ENCODE measurements at places on chromosomes 7 and 10.
A peak's percentile ranks its signal among the peaks of the same experiment; 100 is the strongest.

GRCh38 chr7:107264723-107265122 lies 95.9 kb downstream of the HBP1 start:
- DNase-seq = no peak

DNA sequence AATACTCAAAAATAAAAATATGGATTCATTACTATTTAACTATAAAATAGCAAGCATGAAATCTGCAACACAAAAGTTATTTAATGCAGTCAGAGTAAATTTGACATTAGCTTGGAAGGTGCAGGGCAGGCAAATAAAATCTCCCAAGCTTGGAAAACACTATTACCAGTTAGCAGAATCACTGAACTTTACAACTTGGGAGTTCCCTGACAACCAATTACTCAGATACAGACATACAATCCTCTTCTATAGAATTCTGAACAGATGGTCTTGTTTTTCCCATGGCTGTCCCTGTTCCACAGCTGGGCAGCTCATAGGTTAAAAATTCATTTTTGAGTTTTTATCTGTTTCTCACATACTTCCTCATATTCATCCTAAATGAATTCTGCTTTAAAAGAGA lies 1002.6 kb downstream of the SORCS3 start:
- no peak for DNase-seq

DNA sequence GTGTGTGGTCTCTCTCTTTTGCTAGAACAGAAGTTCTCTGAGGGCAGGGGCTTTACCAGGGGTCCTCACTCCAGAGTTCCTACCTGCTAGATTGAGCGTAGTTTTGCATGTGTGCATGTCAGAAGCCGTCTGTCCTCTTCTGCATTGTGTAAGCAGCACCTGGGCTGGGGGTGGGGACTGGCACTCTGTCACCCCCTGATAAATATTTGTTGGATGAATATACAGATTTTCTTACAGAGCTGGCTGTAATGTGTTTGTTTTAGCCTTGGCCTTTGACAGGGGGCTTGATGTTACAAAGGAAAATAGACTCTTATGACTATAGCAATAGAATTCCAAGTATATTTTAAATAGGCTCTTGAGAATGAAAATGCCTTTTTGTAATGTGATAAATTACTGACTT lies 46.6 kb downstream of the WDR37 start:
- no peak for DNase-seq

DNA sequence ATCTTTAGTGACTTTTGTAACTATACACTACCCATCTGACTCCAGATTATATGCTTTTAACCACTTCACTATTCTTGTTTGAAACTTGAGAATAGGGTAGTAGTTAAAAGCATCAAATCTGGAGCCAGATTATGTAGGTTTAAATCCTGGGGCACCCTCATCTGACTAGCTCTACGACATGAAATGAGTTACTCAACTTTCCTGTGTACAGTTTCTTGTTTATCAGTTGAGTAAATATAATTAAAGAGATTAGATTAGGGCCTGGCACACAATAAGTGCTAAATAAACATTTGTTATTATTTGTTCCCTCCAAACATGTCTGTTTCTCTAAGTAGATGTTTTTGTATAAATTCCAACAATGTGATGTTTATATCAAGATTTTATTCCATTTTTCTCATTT lies 485.3 kb upstream of the LRRTM3 start:
- no peak for DNase-seq

GRCh38 chr7:156764016-156764669 lies 123.6 kb downstream of the RNF32 start:
- peak; percentile 35 for DNase-seq

- no peak for DNase-seq
Measured at GRCh38 chr10:35191523-35191922, 64.9 kb downstream of the CREM start.

DNA sequence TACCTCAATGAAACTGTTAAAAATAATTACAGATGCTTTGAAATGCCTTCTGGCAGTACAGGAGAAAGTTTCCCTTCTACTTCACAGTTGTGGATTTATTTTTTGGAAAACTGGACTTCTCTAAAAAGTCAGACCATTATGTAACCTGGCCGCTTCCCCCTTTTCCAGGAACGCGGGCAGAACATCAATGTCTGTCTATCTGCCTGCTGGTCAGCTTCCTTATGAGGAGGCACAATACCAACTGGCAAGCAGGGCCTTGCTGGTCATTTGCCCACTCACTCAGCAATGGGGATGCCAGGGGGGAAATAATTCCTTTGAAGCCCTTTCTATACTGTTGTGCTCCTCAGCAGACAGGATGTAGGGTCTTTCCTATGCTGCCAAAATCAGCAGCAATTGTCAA lies 22.5 kb upstream of the ADRB1 start:
- no peak for DNase-seq

- no peak for DNase-seq
Measured at GRCh38 chr7:132249256-132249971, 326.9 kb downstream of the PLXNA4 start.

DNA sequence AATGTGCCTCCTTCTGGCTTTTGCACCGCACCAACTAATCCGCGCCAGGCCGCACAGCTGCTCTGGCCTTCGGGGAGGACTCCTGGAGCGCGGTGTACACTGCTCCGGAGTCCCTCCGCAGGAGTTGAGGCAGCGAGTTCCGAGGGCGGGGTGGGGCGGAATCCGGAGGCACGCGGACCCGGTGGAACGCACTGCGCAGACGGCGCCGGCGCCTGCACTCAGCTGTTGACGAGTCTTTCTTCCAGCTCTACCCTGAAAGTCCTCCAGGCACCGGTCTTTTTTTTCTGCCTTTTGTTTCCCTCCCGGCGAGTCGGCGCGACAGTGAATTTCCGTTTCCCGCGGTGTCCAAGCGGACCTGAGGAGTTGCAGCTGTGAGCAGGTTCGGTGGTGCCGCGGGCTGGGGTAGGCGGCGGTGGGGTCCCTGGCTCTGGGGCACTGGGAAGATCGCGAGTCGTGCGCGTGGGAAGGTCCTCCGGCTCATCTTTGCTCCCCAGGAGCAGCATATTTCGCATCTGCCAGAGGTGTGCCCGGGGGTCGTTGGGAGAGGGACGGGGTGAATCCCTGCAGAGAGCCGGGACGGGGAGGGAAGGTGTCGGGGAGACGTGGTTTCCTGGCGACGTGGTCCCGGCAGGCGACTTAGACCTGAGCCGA lies 44.1 kb downstream of the SFTPD start:
- peak; percentile 74 for DNase-seq

- DNase-seq = no peak
Measured at GRCh38 chr7:32258265-32258664, 188.1 kb upstream of the PDE1C start.

DNA sequence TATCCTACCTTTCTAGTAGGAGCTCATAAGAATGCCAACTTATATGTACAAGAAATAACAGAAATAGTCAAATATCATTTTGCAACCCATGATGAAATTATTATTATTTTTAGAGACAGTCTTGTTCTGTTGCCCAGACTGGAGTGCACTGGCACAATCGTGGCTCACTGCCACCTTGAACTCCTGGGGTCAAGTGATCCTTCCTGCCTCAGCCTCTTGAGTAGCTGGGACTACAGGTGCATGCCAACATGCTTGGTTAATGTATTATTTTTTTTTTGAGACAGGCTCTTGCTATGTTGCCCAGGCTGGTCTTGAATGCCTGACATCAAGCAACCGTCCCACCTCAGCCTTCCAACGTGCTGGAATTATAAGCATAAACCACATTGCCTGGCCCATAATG lies 44.8 kb downstream of the TNPO3 start:
- no peak for DNase-seq

- DNase-seq = no peak
Measured at GRCh38 chr7:100485471-100485876, 1.7 kb downstream of the NYAP1 start.

GRCh38 chr10:103598654-103599115 lies 105.2 kb downstream of the NEURL1 start:
- peak; percentile 48 for DNase-seq

DNA sequence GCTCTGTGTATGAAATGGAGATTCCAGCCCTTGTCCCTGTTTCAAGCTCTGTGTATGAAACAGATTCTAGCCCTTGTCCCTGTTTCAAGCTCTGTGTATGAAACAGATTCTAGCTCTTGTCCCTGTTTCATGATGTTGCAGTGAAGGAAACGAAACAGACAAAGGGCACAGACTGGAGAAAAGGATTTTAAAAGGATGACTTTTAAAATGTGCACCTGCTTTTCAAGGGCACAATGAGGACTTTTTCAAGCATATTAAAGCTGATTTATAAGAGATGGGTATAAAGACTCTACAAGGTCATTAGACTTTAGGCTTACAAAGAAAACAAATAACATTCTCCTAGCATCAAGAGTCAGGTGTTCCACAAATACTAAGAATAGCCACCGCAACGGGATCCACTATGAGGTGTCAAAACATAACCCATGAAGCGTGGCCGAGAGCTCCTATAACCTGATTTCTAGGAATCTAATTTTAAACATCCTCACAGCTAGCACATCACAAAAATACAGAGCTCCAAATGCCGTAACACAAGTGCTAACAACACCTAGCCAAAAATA lies 29.0 kb downstream of the DIP2C start:
- DNase-seq = no peak

- no peak for DNase-seq
Measured at GRCh38 chr7:13826752-13827151, 162.7 kb downstream of the ETV1 start.

- no peak for DNase-seq
Measured at GRCh38 chr10:21634599-21635365, 100.8 kb downstream of the MLLT10 start.

GRCh38 chr10:7482992-7483391 lies 72.2 kb upstream of the SFMBT2 start:
- DNase-seq = no peak

- no peak for DNase-seq
Measured at GRCh38 chr7:2785071-2785500, 59.0 kb downstream of the GNA12 start.

- peak; percentile 55 for DNase-seq
Measured at GRCh38 chr10:50310560-50311174, 59.4 kb upstream of the ASAH2 start.

DNA sequence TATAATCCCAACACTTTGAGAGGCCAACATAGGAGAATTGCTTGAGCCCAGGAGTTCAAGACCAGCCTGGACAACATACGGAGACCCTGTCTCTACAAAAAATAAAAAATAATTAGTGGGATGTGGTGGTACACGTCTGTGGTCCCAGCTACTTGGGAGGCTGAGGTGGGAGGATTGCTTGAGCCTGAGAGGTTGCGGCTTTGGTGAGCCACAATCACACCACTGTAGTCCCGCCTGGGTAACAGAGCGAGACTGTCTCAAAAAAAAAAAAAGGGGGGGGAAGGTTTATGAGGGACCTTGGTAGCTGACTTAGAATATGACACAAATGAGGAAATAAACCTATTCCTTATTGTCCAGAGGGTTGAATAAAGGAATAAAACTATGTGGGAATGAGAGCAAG lies 30.8 kb downstream of the SCD start:
- no peak for DNase-seq

DNA sequence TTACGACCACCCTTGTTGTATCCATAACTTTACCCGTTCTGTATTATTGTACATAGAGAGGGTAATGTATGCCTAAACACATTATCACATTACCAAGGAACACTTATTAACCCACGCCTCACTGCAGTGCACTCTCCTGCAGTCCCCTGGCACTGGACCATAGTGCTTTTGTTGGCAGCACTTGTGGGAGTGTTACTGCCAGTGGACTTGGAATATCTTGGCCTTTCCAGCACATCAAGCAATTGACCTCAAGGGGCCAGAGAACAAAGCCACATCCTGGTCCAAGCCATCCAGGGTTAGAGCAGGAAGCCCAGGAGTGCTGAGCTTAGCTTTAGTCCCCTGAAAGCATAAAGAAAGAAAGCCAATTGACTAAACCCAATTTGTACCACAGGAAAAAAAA lies 304.2 kb downstream of the PCDH15 start:
- DNase-seq = no peak

DNA sequence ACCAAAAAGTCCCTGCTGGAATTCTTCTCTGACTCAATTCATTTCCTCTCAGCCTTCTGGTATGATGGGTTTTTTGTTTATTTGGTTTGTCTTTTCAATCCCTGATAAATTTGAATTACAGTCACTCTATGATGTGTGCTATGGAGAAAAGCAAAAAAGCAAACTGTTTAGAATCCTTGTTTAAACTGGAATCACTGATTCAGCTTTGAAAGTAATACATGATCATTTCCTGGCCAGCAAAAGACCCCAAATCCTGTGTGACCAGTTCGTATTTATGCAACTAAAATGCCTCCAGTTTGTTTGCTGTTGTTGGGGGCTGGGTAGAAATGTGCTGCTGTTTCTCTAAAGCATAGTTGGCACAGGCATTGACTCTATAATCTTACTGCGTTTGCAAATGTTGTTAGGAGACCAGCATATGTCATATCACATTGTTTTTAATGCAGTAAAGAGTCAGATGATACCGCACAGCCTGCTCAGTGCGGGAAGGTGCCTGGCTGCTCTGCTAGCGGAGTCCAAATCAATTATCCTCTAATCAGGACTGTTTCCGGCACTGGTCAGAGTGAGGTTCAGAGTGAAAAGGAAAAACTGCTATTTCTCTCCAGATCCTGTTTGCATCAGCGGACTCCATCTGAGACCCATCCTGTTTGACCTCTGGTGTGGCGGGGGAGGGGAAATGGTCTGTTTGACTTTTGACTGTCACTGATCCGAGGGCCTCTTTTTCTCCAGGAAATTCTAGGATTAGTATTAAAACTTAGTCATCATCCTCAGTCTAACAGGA lies 40.6 kb upstream of the ADD3 start:
- DNase-seq = no peak

DNA sequence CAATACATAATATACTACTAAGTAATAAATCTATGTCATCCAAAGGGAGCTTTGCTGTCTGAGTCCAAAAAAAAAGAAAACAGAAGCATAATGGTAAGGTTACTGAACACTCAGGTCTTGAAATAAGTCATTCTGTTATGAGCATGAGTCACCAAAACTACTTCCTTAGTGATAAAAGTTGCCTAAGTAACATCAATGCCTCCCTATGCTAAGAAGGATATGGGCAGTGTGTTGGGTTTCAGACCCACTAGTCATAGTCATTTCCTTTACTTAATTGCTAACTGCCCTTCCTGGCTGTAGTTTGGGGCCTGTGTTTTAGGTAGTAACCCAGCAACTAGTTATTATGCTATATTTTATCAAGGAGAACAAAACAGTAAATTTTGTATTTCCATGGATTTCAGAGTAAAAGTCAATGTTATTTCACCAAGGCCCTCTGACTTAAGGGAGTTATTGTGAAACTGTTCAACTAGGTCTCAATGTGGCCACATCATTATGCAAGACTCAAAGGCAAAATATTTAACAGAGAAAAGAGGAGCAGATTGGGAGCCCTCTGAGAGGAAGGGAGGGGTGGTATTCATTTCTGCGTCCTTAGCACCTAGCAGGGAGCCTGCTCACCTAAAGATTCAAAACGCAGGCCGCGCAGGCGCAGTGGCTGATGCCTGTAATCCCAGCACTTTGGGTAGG lies 11.7 kb upstream of the VIM start:
- peak; percentile 48 for DNase-seq
